ENCODE measurements at places on chromosomes 1 and 21.

GRCh38 chr1:62977366-62977765 is 193.4 kb downstream of the ATG4C start:
- DNase-seq = no peak

- no peak for DNase-seq
Measured at GRCh38 chr1:50517488-50517887, 94.2 kb upstream of the DMRTA2 start.

- no peak for DNase-seq
Measured at GRCh38 chr1:241902391-241903065, 54.5 kb downstream of the EXO1 start.

GRCh38 chr1:178093951-178094738 is at the start of gene RASAL2:
Gene RASAL2 (plus strand): TSS chr1:178094104. CDS start chr1:178094493, 389 bp downstream.
- peak; percentile 1 for DNase-seq

- DNase-seq = no peak
Measured at GRCh38 chr1:175317309-175317708, 124.7 kb upstream of the KIAA0040 start.
